ENCODE measurements at places on chromosomes 12 and 14.

DNA sequence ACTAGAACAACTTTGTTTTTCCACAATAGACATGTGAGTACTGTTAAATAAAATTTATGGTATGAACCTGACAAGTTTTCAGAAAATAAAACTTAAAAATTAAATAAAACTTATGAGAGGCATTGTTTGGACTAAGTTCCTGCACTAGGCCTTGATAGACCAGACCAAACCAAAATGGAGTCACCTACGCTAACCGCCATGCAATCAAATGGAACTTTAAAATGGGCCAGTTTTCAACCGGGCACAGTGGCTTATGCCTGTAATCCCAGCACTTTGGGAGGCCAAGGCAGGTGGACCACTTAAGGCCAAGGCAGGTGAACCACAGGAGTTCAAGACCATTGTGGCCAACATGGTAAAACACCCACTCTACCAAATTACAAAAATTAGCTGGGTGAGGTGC lies 5.1 kb upstream of the RFC5 start:
- DNase-seq: no peak

DNA sequence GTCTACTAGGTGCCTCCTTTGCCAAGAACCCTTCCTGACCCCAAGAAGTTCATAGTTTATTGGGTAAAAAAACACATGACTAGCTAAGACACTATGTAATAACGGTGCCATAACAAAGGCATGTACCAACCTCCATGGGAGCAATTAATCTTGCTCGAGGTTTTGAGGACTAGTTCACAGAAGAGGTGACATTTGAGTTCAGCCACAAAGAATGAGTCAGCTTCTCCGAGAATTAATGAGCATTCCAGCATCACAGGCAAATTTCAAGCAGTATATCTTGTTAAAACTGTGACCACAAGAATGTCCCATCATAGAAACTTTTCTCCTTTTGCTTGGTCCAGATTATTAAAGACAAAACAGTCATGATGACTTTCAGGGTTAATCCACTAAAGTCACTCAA lies 113.0 kb upstream of the RAP1B start:
- no peak for DNase-seq

- no peak for DNase-seq
These were observed 28.6 kb downstream of the AMN start for GRCh38 chr14:102951034-102951433.

GRCh38 chr14:98008381-98009113 lies 1211.4 kb downstream of the VRK1 start:
- no peak for DNase-seq

- peak; percentile 60 for DNase-seq
These were observed 10.3 kb downstream of the TTC7B start for GRCh38 chr14:90805662-90806540.

- no peak for DNase-seq
These were observed 5.6 kb downstream of the PPP1R3E start for GRCh38 chr14:23297096-23297495.

DNA sequence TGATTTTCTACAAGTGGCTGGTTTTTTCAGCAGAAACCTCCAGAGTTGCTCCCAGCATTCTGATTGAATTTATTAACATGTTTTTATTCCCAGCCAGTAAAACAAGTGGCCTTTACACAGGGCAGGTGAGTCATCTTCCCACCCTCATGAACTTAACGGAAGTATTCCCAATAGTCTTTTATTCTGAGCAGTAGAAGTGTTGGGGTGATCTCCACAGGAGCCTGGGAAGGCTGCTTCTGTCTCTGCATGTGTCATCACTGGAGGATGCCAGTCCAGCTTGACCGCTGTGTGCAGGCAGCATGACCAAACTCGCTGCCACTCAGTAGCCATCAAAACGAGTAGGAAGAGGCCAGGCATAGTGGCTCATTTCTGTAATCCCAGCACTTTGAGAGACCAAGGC lies 13.4 kb upstream of the DNAH10 start:
- no peak for DNase-seq

DNA sequence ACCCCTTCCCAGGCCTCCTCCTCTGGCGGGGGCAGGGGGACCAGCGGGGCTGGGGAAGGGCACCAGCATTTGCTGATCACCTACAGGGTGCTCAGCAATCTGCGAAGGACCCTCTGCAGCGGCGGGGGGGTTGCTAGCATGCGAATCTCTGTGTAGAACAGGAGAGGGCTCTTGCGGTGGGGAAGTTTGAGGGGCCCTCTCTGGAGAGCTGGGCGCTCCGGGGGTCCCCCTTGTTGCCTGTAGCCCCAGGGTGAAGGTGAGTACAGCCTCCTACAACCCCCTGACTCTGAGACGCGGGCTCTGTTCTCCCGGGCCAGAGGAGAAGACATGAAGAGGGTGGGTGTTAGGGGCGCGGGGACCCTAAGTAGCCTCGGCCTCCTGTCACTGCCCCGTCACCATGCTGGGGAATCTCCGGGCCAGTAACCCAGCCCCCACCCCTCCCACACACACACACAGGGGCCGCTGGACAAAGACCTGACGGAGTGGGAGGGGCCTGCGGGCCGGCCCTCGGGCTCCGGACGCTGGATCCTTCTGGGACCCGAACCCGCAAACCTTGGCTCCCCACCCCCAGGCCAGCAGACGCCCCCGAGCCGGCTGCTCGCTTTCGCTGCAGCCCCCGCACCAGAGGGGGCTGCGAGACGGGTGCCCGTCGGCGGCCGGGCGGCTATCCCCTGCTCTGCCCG lies 734 bp downstream of the FIGNL2 start:
- DNase-seq: peak; percentile 71

DNA sequence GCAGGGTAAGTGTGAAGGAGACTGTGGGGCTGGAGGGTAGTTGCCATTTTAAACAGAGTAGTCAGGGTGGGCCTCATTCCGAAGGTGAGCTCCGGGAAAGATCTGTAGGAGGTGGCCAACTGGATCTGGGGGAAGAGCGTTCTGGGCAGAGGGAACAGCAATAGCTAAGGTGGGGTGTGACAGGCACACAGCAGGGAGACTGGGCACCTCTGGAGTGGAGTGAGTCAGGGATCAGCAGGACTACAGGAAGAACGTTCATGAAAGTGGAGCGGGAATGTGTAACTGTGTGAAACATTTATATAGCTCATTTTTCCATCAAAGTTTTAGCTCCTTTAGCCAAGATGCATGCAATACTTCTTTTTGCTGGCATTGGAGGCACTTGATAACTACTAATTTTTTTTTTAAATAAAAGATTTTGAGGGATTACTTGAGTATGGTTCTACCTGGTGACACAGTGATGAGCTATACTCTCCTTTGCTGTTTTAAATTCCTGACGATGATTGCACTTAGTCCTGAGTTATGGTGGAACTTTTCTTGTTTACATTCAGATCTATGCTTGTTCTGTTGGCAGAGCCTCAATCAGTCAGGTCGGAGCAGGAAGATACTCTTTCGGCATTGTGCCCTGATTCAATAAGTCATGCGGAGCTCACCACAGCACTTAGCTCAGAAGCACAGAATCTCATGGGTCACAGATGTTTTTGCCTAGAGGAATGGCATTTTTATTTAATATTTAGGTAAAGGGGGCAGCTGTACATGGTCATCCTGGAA lies 106.4 kb downstream of the WIF1 start:
- no peak for DNase-seq

DNA sequence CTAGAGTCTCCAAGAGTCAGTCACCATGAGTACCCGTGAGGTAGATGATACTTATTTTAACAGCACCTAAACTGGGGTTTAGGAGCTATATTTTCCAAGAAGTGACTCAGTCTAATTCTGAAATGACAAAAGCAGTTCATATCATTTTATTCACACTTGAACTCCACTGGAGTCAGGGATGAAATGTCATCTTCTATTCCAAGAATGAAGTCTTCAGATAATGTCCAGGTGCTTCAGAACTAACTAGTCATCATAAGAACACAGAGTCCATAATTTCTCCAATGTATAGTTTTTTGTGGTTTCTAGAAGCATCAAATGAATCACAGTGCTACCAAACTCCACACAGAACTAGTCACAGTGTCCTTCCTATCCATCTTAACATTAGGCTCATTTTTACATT lies 13.3 kb downstream of the DNM1L start:
- no peak for DNase-seq

DNA sequence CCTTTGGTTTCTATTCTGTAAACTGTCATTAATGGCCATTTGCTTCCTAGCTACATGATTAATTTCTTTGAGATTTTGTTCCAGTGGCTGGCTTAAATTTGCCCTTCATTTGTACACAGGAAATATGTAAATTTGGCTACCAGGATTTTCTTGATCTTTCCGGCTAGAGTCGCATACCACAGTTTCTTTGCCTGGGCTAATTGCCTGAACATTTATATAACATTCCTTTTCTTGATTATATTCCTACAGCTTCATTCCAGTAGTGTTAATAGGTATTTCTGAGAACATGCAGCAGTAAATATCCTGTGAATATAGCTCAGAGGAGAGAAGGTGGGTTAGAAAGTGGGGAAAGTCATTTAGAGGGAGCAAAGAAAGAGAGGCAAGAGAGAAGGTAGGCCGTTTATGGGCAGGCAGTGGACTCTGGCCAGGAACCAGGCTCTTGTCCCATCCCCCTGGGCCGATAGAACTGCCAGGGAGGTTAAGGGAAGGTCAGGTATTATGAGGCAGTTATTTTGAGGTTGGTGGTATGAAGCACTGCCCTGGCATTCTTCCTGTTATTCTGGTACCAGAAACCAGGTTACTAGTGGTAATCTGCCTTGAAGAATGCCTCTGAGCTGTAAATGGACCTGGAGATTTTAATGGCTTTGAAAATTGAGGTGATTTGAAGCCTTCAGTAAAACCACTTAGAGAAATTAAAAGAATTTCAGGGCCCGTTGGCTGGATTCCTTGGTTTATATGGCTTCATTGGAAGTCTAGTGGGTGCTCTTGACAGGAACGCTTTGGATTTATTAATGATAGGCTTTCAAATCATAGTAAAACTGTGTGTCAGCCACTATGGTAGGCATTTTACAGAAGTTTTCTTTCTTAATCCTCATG lies 4.4 kb downstream of the RNF10 start:
- peak; percentile 16 for DNase-seq

GRCh38 chr12:51528852-51529650 lies 62.0 kb upstream of the SCN8A start:
- DNase-seq: peak; percentile 29

- DNase-seq: no peak
These were observed 207.8 kb upstream of the OTX2 start for GRCh38 chr14:57018065-57018464.

- DNase-seq: no peak
These were observed 7.2 kb downstream of the SH2B3 start for GRCh38 chr12:111412830-111413441.

- no peak for DNase-seq
These were observed 1170.7 kb downstream of the FSCB start for GRCh38 chr14:43336351-43336750.

DNA sequence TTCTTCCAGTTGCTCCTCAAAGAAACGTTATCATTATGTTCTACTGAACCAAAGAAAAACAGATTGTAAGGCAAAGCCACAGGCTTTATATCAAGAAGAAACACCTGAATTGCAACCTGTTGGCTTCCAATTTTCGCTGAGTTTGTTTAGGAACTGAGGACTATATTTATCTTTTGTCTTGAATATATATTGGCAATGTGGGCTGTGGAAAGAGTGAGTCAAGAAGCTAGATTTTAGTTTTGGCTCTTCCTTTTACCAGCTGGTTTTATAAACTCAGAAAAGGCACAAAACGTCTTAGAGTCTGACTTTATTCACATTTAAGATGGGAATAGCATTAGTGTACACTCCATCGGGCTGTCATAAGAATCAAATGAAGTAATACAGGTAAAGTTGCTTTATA lies 10.4 kb upstream of the PTHLH start:
- no peak for DNase-seq

DNA sequence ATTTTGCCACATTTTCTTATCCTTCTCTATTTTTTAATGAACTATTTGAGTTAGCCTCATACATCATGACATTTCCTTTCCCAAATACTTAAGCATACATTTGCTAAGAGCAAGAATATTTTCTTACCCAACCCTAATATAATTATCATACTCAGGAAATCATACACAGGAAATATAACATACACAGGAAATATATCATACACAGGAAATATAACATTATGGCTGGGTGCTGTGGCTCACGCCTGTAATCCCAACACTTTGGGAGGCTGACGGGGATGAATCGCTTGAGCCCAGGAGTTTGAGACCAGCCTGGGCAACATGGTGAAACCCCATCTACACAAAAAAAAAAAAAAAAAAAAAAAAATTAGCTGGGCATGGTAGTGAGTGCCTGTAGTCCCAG lies 4.9 kb downstream of the NCKAP1L start:
- no peak for DNase-seq

GRCh38 chr12:5785601-5786000 lies 159.5 kb downstream of the ANO2 start:
- DNase-seq: no peak

DNA sequence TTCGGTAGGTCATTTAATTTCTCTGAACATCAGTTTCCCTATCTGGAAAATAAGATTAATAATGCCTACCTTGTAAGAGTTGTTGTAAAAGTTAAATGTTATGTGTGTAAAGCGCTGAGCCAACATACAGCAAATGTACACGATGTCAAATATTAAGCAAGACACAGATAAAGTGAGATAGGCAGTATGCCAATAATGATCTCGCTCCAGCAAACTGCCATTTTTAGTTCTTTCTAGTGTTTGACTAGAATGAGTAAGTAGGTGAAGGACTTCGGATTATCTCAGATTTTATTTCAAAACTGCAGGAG lies 840 bp downstream of the DHRS7 start:
- no peak for DNase-seq

DNA sequence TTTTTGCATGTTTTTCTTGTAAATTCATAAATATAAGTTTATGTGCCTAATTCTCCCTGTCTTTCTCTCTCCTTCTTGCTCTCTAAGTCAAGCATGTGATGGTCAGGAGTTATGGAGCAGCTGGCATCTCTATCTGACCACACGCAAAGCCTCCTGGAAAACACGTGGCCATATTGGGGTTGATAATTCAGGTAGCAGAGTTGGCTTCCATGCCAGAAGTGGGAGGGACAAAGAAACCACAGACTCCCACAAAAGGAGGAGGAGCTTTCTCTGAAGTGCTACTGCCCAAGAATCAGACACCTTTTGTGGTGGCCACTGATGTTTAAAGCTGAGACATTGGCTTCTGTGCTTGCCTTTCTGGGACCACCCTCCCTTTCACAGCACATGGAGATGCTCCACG lies 517.6 kb upstream of the TMEM132C start:
- DNase-seq: no peak

DNA sequence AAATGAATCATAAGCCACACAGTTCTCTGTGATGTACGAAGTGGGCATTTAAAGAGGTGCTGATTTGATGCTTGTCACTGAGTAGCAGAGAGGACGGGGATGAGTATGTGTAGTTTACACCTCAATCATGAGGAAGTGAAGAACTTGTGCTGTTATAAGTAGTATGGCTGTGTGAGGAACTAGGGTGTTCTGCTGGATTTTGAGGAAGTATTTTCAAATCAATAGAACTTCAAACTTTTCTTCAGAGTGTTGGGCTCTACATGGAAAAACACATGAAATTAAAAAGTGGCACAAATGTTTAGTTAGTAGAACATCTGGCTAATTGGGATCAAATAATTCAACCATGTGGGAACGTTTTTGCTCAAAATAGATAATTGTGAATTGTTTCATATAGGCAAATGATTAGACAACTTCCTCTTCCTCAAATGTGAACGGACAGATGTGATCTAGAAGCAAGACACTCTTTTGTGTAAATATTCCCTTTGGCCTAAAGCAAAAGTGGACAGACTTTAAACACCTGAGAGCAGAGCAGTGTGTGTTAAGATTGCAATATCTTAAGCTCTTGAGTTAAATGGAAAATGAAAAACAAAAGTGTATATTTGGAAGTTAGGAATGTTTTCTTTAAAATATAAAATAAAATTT lies 168.5 kb downstream of the NAV3 start:
- no peak for DNase-seq

Data from ELF-1 (cell line).